ENCODE measurements at places on chromosomes 1 and 21.

GRCh38 chr21:37380349-37381323, 14.1 kb downstream of the DYRK1A start:
- no peak for DNase-seq

GRCh38 chr1:224544346-224545110, 71.6 kb upstream of the CNIH3 start:
- DNase-seq: no peak

DNA sequence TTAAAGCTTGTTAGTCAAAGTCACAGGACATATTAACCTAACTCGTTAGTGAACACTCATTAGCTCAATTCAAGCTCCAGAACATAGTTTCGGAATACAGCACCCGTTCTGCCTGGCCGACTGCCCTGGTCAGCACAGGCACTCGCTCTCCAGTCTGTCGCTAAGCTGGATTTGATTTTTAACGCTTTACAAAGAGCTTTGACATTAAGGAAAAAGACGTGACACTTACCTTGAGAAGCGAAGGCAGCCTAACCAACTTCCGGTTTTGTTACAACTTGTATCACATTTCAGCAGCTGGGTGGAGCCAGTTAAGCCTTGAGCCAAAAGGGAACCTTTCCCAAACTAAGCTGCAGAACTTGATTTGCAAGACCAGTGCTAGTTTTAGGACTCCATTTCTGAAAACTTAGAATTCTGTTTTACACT, at the start of gene FRRS1:
Gene FRRS1, minus strand, starts transcription at position 258 of the 423 bp plus-strand sequence. CDS start 17,867 bp downstream, outside the sequence.
- no peak for DNase-seq

DNA sequence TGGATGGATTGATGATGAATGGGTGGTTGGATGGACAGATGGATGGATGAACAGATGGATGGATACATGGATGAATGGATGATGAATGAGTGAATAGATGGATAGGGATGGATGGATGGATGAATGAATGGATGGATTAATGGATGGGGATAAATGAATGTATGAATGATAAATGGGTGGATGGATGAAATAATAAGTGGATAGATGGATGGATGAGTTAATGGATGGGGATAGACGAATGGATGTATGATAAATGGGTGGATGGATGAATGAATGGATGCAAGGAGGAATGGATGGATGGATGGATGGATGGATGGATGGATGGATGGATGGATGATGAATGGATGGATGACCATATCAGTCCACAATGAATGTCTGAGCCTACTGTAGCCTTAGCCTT, 381.9 kb downstream of the SETD4 start:
- DNase-seq: no peak

- DNase-seq: no peak
Measured at GRCh38 chr1:230195199-230195598, 128.2 kb downstream of the GALNT2 start.

GRCh38 chr1:163084330-163084729, 15.2 kb downstream of the RGS4 start:
- no peak for DNase-seq

- DNase-seq: no peak
Measured at GRCh38 chr21:36461918-36462486, 17.9 kb downstream of the CLDN14 start.

DNA sequence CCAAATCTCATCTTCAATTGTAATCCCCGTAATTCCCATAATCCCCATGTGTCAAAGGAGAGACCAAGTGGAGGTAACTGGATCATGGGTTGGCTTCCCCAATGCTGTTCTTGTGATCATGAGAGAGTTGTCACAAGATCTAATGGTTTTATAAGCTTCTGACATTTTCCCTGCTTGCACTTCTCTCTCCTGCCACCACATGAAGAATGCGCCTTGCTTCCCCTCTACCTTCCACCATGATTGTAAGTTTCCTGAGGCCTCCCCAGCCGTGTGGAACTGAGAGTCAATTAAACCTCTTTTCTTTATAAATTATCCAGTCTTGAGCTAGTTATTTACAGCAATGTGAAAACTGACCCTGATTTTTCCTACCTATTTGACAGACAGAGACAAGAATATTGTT, 162.5 kb upstream of the SYT6 start:
- no peak for DNase-seq

DNA sequence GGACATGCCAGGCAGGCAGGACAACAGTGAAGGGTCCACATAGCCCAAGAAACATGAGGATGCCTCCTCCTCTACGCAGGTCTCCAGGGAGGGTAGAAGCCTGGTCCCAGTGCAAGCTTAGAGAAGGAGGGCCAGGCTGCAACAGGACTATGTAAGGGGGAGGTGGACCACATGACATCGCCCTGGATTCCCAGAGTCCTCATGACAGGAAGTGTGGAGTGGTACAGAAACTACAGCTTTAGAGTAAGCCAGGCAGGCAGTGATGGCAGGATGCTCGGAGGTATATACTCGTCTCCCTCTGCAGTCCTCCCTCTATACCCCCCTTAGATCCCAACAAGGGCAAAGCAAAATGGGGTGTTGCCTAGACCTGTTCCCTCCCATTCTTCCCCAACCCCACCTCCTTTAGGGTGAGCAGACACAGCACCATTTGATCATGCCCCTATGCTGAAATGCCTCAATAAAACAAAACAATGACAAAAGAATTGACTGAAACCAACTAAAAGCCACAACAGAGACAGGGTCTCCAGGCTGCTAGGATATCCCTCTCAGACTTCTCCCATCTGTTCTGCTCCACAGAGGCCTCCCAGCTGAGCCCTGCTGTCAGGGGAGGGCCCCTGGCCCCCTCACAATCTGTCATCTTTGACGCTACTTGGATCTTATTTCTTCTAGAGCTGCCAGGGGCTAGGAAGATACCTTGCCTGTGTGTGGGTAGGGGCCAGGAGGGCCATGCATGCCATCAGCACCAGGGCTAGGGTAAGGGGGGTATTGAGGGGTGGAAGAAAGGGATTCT, 13.1 kb downstream of the FAM78B start:
- DNase-seq: no peak

GRCh38 chr1:7315946-7316345, 455.1 kb upstream of the VAMP3 start:
- DNase-seq: no peak

DNA sequence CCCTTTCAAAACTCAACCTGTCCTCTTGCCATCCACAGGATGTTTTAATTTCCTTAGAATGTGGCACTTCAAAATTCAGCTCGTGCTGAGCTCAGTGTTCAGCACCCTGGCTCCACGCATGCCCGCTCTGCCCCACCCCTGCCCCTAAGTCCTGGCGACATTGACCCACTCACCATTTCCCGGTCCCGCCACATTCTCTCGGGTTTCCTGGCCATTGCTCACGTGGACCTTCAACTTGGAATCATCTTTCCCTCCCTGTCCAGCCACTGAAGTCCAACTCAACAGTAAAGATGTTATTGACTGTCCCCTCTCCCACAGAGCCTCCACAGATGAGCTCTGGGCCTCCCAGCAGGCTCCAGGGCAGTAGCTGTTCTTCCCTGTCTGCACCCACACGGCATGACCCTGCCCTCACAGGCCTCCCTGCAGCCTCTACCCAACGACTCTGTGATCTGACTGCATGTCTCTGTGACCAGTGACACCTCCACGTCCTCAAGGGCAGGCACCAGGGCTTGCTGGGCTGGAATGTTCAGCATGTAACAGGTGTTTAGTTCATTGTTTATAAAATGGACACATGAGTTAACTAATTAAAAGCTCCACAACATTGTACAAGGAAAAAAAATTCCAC, 53.8 kb downstream of the ITPKB start:
- DNase-seq: no peak

GRCh38 chr1:21919520-21919919, 17.6 kb downstream of the HSPG2 start:
- DNase-seq: no peak

GRCh38 chr1:153795934-153796785, 21.0 kb downstream of the SLC27A3 start:
- no peak for DNase-seq

DNA sequence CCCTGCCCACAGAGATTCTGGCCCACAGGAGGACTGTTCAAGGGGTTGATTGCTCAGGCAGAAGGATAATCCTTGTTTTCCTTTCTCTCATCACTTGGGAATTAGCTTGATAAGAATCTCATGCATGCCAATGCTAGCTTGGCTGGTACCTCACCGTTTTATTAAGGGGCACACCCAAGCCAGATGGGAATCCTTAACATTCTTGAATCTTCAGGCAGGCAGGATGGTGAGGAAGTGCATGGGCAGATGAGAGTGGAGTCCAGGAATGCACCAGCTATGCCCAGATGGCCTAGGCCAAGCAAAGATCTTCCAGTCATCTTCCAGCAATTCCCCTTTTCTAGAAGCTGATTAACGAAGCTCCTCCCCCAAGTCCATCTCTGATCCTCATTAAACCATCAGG, 4.1 kb upstream of the LCE7A start:
- DNase-seq: no peak

DNA sequence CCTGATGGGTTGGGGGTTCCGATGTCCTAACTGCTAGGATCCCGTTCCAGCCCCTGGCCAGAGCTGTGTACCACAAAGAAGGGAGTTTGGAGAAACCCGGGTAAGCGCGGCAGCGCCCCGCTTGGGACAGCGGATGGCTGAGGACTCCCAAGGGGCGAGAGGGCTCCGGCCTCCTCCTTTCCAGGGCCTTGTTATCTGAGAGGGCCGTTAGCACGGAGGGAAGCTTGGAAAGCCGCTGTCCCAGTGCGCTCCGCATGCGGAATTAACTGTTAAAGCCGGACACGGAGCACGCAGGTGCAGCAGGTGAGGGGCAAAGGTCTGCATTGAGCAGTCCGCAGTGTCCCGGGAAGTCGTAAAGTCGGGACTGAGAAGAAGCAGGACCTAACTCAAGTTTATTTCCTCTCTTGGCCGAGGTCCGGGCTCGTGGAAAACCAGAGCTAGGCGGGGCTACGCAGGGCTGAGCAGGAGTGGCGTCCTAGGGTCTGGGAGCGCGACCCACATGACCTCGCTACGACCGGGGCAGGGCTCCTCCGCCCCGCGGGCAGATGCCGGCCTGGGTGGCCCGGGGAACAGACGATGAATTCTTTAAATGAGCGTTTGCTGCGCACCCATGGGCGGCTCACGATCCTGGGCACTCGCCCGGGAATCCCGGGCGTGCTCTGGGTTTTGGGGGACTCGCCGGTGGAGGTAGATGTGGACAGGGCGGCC, 4.5 kb downstream of the LHX4 start:
- DNase-seq: no peak

DNA sequence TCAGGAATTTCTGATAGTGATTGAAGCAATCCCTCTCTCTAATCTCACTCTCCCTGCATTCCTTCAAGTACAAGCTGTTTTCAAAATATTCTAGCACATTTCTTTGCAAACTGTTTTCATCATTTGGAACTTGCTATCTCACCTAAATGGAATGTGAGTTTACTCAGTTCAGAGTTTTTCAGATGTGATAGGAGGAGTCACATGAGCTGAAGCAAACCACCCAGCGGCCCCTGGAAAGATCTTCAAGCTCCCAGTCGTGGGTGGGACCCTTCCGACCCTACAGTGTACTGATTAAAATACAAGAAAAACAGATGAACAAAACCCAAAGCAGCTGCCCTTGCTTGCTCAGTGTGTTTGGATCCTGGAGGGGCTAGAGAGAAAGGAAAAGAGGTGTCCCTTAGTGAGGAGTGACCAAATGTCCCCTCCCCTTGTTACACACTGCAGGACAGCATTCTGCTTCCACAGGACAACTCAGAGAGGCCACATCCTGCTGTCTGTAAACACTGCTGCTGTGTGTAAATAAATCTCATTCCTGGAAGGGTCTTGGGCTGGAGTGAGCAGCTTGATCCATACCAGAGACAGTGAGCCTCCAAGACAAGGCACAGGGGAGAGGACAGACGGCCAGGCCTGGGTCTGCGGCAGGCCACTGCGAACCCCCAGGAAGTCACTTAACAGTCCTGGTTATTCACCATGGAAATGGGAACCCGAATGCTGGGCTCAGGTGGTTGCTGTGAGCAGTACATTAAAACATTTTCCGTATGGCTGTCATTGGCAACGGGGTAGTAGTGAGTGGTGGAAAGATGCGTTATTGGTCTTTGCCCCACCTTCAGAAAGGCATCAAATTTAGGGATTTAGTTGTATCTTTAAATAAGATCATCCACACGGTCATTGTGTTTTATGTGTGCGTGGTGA, 229.2 kb downstream of the RHOU start:
- no peak for DNase-seq

DNA sequence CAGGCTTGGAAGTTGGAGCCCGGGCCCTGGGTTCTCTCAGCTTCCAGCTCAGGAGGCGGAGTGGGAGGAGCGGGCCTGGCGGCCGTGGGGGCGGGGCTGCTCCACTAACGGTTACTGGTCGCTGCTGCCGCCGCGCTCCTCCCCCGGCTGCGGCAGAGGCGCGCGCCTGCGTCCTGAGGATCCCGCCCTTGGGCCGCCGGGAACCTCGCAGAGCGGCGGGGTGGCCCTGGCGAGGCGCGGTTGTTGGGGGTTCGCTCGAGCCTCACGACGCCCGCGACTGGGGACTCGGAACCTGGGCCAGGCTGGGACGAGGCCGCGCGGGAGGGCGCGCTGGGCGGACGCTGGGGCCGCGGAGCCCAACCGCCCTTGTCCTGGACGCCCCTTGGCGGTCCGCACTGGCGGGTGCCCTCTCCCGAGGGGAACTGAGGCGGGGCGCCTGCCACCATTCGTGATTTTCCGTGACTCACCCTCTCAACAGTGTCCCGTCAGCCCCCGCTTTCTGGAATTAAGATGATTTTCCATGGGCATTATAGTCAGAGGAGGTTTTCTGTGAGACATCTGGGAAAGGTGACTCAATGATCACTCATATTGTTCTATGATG, 34.1 kb downstream of the OR2G3 start:
- DNase-seq: no peak

DNA sequence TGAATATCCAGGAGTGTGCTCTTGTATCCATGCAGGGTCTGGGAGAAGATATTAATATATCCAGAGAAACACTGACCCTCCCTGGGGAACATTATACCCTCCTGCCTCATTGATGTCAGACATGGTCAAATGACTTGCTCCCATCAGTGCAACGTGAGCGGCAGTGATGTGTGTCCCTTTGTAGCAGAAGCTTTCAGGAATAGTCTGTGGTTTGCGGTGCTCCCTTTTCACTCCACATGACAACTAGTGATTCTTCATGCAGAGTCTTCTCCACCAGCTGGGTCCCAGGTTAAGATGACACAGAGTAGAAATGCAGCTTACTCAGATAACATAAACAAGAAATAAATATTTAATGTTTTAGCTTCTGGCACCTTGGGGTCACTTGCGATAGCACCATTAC, 31.9 kb upstream of the LYPD8 start:
- DNase-seq: no peak

- DNase-seq: no peak
Measured at GRCh38 chr1:103514920-103515503, 10.5 kb upstream of the RNPC3 start.

Data from stimulated activated CD8-positive, alpha-beta memory T cell treated with anti-CD3 and anti-CD28 coated beads, Interleukin-4, amount 100 ng/mL, for 4 hours (primary cell).